ENCODE measurements at places on chromosomes 1 and 21.
A peak's percentile ranks its signal among the peaks of the same experiment; 100 is the strongest.

- no peak for DNase-seq
These were observed 132.0 kb downstream of the GIPC2 start for GRCh38 chr1:78177708-78178270.

- peak; percentile 35 for DNase-seq
These were observed at the start of gene ILDR2 for GRCh38 chr1:166975361-166976129. TSS of gene ILDR2 (minus strand) at chr1:166975540. CDS start at chr1:166975268, 272 bp downstream.

DNA sequence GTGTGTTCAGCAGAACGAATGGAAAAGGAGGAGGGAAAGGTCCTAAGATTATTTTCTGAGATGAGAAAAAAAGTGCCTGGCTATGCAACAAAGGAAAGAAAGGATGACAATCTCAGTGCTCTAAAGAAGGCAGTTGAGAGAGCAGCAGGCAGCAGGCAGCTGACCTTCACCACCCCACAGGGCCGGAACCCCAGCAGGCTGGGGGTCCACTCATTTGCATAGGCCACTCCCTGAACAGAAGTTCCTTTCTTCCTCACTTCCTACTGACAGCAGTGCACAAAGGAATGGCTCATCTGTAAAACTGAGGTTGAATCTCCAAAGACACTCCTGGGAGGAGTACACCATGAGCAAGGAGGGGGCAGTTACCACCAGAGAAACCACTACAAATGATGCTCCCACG lies 41.4 kb upstream of the TNR start:
- DNase-seq = no peak

DNA sequence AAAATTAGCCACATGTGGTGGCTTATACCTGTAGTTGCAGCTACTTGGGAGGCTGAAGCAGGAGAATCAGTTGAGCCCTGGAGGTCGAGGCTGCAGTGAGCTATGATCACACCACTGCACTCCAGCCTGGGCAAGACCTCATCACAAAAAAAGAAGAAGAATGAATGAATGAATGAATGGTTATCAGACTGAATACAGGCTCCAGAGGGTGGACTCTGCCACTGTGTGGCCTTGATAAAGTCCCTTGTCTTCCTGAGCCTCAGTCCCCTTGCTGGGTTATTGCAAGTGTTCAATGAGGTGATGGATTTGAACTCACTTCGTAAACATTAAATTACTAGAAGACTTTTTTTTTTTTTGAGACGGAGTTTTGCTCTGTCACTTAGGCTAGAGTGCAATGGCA lies 24.7 kb downstream of the SHISAL2A start:
- DNase-seq = no peak

DNA sequence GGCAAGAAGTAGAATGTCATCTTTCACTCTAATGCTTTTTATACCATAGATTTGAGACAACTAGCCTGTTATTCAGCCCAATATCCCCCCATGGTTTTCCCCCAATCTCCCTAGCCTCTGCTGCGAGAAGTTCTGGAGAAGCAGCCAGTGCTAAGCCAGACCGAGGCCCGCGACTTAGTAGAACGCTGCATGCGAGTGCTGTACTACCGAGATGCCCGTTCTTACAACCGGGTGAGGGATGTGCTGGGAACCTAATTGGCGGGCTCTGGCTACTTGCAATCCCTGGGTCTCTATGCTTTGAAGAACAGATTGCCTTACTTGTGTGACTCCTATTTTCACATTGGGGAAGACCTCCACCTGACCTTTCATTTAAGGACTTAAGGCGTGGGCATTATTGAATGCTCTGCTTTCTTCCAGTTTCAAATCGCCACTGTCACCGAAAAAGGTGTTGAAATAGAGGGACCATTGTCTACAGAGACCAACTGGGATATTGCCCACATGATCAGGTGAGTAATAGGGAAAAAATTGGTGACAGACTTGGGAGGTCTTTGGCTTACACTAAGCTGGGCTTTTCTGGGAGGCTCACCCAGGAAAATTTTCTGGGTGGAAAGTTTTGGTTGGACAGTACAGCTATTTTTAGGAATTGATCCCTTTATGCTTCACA lies 1.9 kb downstream of the PSMB4 start:
- DNase-seq = no peak

GRCh38 chr1:189510827-189511226 lies 966.8 kb downstream of the BRINP3 start:
- no peak for DNase-seq

DNA sequence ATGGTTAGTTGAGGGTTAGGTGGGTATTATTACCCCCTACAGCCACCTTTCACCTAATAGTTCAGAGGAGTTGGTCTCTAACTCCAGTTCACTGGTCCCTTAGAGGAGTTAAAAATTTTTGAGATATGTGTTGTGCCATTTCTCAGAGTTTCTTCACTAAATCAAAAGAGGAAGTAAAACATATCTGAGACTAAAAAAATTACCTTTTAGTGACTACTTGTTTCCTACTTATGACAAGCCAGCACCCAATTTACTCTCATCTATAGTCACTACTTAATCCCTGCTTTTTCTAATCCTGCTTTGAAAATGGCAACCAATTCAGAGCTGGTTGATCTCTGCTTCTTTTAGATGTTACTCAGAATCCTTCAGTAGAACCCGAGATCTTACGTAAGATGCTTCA lies 1316.8 kb upstream of the B3GALT2 start:
- DNase-seq = no peak

DNA sequence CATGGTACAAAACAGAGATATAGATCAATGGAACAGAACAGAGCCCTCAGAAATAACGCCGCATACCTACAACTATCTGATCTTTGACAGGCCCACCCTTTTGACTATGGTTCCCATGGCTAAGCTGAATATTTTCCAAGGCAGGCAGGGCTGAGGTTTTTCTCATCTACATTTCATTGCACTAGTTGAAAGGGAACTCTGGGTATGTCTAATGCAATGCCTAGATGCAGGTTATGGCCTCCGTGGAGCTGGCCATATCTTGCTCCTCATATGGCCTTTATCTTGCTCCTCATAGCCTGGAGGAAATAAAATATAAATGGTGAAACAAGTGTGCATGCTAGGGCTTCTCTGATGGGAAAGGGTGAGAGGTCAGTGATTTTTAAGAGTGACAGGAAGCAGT lies 10.6 kb downstream of the SPRR5 start:
- DNase-seq = no peak

DNA sequence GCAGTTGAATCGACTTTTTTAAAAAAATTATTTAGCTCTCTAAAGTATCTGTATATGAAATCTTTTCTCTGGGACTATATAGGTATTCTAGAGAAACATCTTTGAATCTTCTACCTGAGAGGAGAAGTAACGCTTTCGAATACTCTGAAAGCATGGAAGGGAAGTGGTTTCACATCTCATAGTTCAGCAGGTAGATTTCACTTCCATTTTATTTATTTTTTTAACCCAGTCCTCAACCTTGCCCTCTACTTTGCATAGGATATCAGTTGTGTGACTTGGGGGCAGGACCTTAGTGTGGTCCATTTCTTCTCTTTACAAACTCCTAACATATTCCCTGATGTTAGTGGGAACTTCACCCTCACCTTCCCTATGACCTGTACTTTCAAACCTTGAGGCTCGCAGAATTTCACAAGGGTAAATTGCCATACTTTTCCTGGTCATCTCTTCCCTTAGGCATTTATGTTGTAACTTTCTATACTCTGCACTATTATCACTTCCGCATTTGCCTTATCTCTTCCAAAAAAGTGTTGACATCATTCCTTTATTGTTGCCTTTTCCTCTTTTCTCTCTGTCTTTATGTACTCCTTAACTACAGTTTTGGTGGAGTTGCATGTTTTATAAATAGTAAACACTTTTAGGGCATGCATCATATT lies 1208.5 kb upstream of the ADGRL4 start:
- no peak for DNase-seq

DNA sequence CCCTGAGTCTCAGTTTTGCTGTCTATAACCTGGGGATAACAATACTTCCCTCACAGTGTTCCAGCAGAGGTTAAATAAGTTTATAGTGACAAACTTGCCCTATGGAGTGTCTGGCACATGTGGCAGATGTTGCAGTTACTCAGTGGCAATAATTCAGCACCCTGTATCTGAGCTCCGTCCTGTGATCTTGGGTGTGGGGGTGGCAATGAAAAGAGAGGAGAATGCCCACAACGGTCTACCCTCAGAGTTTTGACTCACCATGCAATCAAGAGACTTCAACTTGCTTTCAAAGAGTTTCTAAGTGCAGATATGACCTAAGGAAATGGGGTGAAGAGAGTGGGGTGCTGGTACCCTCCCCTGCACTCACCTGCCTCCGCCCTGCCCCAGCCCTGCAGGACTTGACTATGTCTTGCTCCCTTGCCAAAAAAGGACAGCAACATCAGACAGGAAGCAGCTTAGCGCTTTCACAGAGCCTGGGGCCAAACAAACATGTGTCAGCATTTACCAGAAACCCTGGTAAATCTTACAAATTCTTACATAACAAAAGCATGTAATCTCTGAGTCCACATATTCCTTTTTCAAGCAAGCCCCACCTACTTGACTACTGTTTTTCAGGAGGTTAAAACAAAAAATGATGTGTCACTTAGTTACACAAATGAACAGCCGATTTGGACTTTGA lies 185.1 kb upstream of the CAMK1G start:
- no peak for DNase-seq

- no peak for DNase-seq
These were observed 1.0 kb upstream of the JAK1 start for GRCh38 chr1:64967381-64967780.

DNA sequence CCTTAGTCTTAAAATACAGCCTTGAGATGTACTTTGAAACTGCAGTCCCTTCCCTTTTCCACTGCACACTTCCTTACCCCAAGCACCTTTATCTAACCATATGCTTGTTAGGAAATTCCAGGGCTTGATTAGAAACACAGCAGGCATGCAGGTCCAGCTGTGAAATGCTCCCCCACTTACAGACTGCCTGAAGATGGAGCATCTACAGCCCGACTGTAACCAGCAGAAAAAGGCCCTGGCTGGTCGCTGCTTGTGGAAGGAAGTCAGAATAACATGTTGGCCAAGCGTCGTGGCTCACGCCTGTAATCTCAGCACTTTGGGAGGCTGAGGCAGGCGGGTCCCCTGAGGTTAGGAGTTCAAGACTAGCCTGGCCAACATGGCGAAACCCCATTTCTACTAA lies 37.2 kb downstream of the VN1R5 start:
- no peak for DNase-seq

DNA sequence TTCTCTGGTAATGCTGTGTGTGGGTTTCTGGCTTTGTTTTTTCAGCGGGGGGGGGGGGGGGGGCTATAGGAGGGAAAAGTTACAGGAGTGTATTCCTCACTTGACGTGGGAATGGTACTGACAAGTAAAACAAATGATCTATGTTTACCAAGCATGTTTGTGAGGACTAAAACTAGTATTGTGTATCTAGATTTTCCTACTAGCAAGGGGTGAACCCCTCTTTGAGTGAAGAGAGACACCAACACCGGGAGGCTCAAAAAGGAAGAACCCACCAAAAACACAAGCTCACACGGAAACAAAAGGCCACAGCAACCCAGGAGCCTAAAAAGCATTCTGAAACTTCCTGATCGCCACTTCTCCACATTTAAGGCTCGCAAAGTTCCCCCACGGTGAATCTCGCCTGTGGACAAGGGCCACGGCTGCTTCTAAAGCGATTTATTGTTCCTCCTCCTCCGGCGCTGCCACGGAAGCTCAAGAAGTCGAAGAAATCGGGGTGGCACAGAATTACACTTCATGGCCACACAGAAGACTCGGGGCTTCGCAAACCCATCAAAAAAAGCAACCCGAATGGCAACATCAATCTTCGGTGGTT lies 703 bp downstream of the PUM1 start:
- no peak for DNase-seq

- no peak for DNase-seq
These were observed 3.1 kb upstream of the SIM2 start for GRCh38 chr21:36695671-36696389.

- no peak for DNase-seq
These were observed 64.4 kb downstream of the KCTD3 start for GRCh38 chr1:215631489-215631888.

DNA sequence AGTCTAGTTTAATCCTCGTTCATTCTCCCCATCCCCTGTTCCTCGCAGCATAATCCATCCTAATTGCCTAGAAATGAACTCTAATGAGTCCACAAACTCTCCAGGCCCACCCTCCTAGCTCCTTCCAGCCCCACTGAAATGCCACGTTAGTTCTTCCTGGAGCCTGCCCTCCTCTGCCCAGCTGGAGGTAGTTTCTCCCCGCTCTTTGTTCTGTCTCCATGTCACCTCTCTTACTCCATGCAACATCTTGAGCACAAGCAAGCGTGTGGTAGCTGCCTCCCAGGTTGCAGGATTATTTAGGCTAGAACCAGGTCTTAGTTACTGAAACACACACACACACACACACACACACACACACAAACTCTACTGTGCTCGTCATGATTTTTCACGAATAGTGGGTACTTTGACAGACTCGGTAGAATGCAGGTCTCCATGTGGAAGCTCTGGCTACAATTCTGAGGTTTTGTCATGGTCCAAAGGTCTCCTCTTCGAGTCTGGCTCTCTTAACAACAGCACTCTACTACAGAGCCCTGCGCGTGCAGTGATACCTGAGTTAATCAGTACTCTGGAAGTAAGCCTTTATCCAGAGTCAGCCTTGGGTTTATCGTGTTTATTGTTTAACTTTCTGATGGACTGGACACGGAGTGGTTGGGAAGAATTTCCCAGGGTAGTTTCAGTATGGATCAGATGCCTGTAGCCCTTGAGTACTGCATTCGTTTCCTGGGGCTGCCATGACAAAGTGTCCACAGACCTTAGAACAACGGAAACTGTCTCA lies 27.5 kb downstream of the HUNK start:
- no peak for DNase-seq

DNA sequence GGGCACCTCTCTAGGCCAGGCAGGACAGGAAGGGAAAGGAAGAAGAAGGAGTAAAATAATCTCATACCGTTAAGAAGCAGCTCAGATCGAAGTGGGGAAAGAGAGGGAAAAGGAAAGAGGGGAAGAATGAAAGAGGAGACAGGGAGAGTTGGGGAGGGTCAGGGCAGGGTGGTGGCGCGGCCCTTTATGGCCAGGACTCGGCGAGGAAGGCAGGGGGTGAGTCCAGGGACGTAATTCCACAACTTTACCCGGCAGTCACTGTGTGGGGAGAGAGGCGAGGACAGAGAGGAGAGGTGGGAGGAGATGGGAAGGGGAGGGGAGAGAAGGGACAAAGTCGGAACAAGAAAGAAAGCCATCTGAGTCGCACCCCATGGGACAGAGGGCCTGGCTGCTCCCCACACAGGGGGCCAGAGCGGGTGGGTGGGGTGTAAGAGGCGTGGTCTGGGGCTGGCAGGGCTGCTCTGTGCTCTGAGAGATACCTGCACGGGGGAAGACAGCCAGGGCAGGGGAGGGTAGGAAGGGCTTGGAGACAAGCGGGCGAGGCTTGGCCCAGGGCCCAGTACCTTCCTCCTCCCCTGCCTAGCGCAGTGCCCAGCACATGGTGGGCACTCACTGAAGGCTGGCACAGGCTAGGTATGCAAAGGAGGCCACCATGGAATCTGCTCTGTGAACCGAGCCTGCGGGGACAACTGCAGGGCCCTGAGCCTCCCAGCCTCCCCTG lies 49.4 kb downstream of the KIF21B start:
- DNase-seq = no peak
